ENCODE measurements at places on chromosomes 4 and X.

DNA sequence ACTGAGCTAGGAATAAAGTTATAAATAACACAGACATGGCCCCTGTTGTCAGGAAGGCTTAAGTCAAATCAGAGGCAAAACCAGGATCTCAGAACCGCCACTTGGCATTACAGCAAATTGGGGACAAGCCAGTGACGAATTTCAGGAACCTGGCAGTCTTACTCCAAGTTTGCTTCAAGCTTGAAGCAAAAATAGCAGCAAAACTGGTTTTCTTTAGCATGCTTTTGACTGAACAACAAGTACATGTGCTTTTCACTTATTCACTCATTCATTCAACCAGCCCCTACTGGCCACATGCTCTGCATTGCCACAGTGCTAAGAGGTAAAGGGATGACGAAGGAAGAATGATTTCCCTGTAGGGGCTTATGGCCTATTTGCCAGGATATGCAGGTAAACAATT lies 253.9 kb upstream of the PPARGC1A start:
- no peak for DNase-seq

GRCh38 chr4:108192056-108192455 lies 23.3 kb upstream of the LEF1 start:
- no peak for DNase-seq

- DNase-seq = no peak
These were observed 559 bp downstream of the SLC9A7 start for GRCh38 chrX:46758163-46758955.

DNA sequence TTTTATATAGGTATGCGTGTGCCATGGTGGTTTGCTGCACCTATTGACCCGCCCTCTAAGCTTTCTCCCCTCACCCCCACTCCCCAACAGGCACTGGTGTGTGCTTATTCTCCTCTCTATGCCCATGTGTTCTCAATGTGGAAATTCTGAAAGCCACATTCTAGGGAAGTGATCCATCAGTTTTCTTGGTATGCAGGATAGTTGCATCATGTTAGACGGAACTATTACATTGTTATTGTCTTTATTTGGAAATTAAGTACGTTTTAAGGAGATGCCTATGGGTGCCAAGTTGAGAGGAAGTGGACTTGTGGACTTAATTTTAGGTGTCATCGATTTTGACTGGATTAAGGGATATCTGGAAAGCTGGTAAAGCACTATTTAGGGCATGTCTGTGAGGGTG lies 204.6 kb downstream of the RBM46 start:
- DNase-seq = no peak

DNA sequence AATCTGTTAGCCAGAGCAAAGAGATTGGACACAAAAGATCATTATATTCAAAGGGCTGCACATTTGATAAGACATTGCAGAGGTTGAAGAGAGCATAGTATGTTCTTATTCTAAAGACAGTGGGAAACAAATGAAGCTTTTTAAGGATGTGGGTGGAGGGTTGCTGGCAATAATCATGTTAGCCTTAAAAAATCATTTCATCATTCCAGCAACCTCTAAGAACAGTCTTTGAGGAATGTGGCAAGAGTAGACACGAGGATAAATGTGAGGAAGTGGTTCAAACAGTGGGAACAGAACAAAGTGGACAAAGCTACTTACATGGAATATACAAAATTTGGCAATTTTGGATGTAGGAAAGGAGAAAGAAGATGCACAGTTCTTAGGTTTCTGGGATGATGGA lies 167.3 kb upstream of the SPRY1 start:
- no peak for DNase-seq

DNA sequence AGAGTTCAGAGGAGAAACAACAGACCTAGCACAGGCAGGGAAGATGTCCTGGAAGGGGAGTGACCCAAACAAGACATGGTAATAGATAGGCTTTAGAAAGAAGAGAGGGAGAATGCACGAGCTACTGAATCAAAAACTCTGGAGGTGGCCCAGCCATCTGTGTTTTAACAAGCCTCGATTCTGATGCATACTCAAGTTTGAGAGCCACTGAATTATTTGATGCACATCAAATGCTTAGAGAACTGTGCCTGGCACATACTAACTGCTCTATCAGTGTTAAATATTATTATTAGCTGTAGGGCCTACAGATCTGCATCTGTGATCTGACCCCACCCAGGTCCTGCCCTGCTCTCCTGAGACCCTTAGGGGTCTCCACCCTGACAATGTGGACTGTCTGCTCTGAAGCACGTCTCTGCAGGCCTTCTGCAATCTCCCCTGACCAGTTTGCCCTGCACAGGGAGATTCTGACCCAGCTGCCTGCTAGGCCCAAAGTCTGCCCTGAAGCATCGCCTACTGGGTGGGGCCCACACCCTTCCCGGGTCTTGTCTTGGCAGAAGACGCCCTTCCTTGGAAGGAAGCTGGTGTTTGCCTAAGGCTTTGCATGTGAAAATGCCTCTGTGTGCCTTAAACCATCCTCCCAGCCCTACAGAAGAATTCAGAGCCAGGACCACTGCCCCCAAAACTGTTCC lies 201.5 kb upstream of the KLF3 start:
- DNase-seq = no peak

DNA sequence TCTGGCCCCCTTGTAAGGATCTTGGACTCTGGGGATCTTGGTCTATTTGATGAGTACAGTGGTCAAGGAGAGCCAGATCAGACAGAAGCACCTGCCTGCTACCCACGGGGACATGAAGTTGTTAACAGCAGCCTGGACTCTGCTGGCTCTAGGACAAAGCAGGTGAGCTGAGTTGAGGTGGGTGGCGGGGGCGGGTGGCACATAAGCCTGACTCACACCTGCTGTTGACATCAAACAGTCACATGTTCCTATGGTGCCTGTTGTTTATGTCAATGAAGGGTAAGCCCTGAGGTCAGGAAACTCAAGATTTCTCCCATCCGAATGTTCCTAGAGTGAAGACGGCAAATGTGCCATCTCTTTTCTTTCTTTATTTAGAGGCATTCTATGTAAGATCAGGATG lies 50.1 kb upstream of the CLNK start:
- DNase-seq = no peak

GRCh38 chr4:111873801-111874200 lies 271.5 kb upstream of the FAM241A start:
- no peak for DNase-seq

GRCh38 chr4:39043861-39044363 lies 11.7 kb upstream of the TMEM156 start:
- DNase-seq = no peak

GRCh38 chrX:12751887-12752286 lies 39.3 kb upstream of the PRPS2 start:
- DNase-seq = no peak

- no peak for DNase-seq
These were observed 504.1 kb upstream of the POU3F4 start for GRCh38 chrX:83004012-83004411.

Data from stimulated activated CD4-positive, alpha-beta T cell treated with anti-CD3 and anti-CD28 coated beads, TNF-alpha, amount 100 ng/mL, for 1 hour (primary cell).